Neural crest cell (in vitro differentiated cells): ENCODE measurements at places on chromosomes 4 and X. TPM values are rescaled to one million over a fixed set of nuclear protein-coding genes. Genes with fewer than 3 reads are reported as not detected.

Gene ADH7
- total RNA-seq = not detected in 2 replicates

Gene SPANXA2
- not detected in 2 replicates for total RNA-seq

Gene UGT8
- 5.9 and 6.3 TPM in 2 replicates for total RNA-seq

Gene PNMA6A
- 9.7 and 10.4 TPM in 2 replicates for total RNA-seq

Gene TMEM31
- total RNA-seq = 2.0 TPM in 1 of 2 replicates, not detected in the other

Gene PAGE2B
- total RNA-seq = not detected in 2 replicates

- no peaks in the 10 kb centered on the region for H3K4me1 ChIP-seq
- no peak overlapping the region for H3K27ac ChIP-seq
- H3K27me3 ChIP-seq = no peaks in the 10 kb centered on the region
- H3K4me3 ChIP-seq = no peak overlapping the region
Observed at GRCh38 chrX:46838974-46839480, 2.2 kb downstream of the RP2 start.

DNA sequence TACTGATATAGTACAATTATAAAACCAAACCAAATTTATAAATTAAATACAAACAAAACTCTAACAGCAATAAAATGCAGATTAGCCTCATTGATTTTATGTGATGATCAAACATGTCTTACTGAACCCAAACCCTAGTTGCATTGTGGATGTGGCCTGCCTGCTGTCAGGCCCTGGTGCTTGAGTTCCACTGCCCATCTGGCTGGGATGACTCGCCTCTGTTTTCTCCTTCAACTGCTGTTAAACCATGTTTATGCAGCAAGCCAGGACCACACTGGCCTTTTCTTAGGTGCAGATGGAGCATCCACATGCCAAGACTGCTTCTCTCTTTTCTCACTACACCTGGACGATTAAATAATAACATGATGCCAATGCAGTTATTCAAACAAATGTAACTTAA lies 22.6 kb downstream of the NAP1L5 start:
- no peak overlapping the region for H3K4me3 ChIP-seq
- DNase-seq = no peak
- no peaks in the 10 kb centered on the region for H3K4me1 ChIP-seq
- no peaks in the 10 kb centered on the region for H3K27me3 ChIP-seq
- H3K27ac ChIP-seq = no peak overlapping the region

DNA sequence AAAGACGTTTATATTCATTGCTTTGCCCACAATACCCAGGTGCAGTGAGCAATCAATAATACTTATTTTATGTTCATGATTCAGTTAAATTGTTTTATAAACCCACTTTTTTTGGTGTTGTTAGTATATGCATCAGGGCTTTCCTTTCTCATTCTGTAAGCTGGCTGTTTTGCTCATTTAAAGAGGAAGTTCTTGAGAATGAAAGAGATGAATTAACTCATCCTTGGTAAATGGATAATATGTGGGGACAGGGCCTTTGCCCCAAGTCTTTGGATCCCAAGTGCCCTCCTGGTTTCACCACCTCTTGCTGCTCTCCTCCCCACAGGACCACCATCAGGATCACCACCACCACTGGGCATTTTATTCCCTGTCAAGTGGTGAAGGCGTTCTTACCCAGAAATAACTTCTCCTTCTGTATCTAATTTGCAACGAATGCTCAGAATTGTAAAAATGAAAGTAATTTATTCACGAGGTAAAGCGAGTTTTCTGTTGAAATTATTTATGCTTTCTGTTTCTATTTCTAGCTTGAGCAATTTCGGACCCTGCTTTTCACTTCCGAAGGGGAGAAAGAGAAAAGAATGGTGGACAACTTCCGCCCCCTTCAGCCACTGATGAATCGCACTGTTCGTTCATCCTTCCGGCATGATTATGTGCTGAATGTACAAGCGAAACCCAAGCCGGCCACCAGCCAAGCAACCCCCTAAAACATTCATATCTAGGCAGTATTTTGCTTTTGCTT lies 8.2 kb upstream of the ZRSR2 start:
- no peak for DNase-seq
- no peaks in the 10 kb centered on the region for H3K27me3 ChIP-seq
- H3K4me1 ChIP-seq = peaks cover 4% of the 10 kb centered on the region
- H3K27ac ChIP-seq = no peak overlapping the region
- no peak overlapping the region for H3K4me3 ChIP-seq

DNA sequence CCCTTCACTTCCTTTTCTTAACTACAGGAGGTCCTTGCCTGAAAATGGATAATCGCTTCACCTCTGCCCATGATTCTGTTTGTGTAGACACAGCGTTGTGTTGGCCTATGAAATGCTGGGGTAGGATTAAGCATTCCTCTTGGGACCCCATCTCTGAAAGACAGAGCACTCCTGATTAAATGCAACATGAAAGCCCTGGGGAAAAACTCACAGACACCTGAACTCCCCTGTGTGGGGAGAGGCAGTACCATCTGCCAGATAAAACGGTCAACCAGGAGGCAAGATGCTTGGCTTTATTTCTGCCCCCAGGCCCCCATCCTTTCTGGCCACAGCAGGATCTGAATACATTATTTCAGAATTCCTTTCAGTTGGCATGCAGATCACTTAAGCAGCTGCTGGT lies 1.9 kb downstream of the LGI2 start:
- H3K4me3 ChIP-seq = peak overlapping the region; percentile 36
- H3K4me1 ChIP-seq = peaks cover 17% of the 10 kb centered on the region
- no peak for DNase-seq
- H3K27ac ChIP-seq = no peak overlapping the region

DNA sequence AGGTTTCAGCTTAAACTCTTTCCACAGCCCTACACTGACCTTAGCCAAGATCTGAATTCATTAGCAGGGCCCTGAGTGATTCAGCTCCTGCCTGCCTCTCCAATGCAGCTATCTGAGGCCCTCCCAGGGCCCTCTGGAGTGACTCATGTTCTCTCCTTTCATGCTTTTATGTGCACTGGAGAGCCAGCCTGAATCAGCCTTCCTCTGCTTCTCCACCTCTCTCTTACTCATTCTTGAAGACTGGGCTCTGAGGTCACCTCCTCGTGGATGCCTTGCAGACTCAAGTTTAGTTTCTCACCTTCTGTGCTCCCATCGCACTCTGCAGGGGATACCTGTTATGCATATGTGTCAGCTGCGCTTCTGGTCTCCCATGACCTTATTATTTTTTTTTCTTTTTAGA lies 3.1 kb upstream of the OCIAD2 start:
- no peaks in the 10 kb centered on the region for H3K27me3 ChIP-seq
- H3K4me1 ChIP-seq = peaks cover 23% of the 10 kb centered on the region
- no peak for DNase-seq
- H3K27ac ChIP-seq = no peak overlapping the region
- peaks cover 2% of the 10 kb centered on the region for H3K36me3 ChIP-seq

- H3K4me3 ChIP-seq = no peak overlapping the region
- H3K4me1 ChIP-seq = no peaks in the 10 kb centered on the region
- no peaks in the 10 kb centered on the region for H3K27me3 ChIP-seq
- DNase-seq = no peak
- H3K36me3 ChIP-seq = no peaks in the 10 kb centered on the region
Observed at GRCh38 chr4:100935090-100935489, 412.2 kb downstream of the PPP3CA start.

- no peak overlapping the region for H3K4me3 ChIP-seq
- no peak for DNase-seq
- H3K4me1 ChIP-seq = no peaks in the 10 kb centered on the region
Observed at GRCh38 chrX:116204932-116205331, 34.4 kb downstream of the AGTR2 start.

DNA sequence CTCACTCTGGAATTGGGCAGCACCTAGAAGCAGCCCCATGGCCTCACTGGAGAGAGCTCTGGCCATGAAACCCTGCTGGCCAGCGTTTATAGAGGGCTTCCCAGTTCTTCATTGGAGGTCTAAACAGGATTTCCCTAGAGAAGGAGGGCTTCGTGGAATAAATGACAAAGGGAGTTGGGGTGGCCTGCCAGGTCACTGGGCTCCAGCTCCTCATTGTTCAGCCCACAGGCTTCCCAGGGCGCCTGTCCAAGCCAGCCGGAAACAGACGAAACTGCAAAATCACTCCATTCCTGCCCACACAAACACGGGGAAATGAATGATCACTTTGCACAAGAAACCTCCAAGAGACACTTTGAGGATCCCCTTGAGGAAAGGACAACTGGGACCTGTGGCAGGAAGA lies 189.7 kb downstream of the TSPAN5 start:
- no peaks in the 10 kb centered on the region for H3K27me3 ChIP-seq
- no peak overlapping the region for H3K4me3 ChIP-seq
- peaks cover 25% of the 10 kb centered on the region for H3K36me3 ChIP-seq
- peak; percentile 8 for DNase-seq
- peak overlapping the region; percentile 88 for H3K27ac ChIP-seq
- H3K4me1 ChIP-seq = peaks cover 24% of the 10 kb centered on the region

DNA sequence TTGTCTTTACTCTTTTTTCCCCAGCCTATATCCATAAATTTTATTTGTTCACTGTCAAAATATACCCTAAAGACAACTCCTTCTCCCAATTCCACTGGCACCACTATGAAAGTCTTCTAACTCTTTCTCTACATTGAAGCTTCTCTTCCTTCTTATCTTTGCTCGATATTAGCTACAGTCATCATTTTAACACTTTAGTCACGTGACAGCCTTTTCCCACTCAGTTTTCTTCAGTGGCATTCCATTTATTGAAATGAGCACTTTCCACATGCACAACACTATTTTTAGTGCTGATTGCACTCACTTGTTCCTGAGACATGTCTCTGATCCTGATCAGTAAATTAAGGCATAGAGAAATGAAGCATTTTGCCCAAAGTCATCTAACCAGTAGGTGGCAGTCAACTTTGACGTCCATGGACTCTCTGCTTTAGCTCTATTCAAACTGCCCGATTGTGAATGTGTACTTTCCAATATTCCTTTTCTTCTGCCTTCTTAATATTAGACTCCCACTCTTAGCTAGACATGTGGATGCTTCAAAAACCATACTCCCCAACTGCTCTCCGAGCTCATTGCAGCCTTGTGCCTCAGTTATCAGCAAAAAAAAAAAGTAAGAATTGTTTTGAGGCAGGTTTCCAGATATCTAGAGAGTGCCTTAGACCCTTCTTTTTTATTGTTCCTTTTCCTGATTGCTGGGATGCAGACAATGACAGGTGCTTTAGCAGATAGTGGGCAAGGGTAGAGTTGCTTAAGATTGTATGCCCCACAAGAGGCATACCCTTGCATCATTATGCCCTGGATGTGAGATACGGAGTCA lies 394.4 kb upstream of the ADGRL3 start:
- H3K4me1 ChIP-seq = peaks cover 6% of the 10 kb centered on the region
- H3K4me3 ChIP-seq = no peak overlapping the region
- H3K27ac ChIP-seq = no peak overlapping the region
- H3K36me3 ChIP-seq = no peaks in the 10 kb centered on the region

- no peak for DNase-seq
- H3K27me3 ChIP-seq = no peaks in the 10 kb centered on the region
- no peak overlapping the region for H3K27ac ChIP-seq
- H3K4me3 ChIP-seq = no peak overlapping the region
- H3K4me1 ChIP-seq = peaks cover 4% of the 10 kb centered on the region
Observed at GRCh38 chrX:132442691-132443090, 46.1 kb downstream of the MBNL3 start.

GRCh38 chr4:95360906-95361695 lies 187.7 kb downstream of the UNC5C start:
- no peak overlapping the region for H3K4me3 ChIP-seq
- peaks cover 56% of the 10 kb centered on the region for H3K4me1 ChIP-seq
- DNase-seq = no peak
- H3K27ac ChIP-seq = no peak overlapping the region
- H3K27me3 ChIP-seq = peaks cover 2% of the 10 kb centered on the region

- H3K4me3 ChIP-seq = no peak overlapping the region
- no peaks in the 10 kb centered on the region for H3K4me1 ChIP-seq
- no peak overlapping the region for H3K27ac ChIP-seq
- no peaks in the 10 kb centered on the region for H3K36me3 ChIP-seq
- H3K27me3 ChIP-seq = no peaks in the 10 kb centered on the region
Observed at GRCh38 chrX:44280116-44280515, 63.4 kb downstream of the EFHC2 start.

- H3K36me3 ChIP-seq = no peaks in the 10 kb centered on the region
- H3K27me3 ChIP-seq = no peaks in the 10 kb centered on the region
- DNase-seq = no peak
- H3K4me1 ChIP-seq = peaks cover 25% of the 10 kb centered on the region
- no peak overlapping the region for H3K4me3 ChIP-seq
- no peak overlapping the region for H3K27ac ChIP-seq
Observed at GRCh38 chr4:144709159-144709558, 63.2 kb downstream of the HHIP start.

- no peak overlapping the region for H3K27ac ChIP-seq
- no peak for DNase-seq
- no peaks in the 10 kb centered on the region for H3K36me3 ChIP-seq
- H3K4me3 ChIP-seq = no peak overlapping the region
- H3K4me1 ChIP-seq = no peaks in the 10 kb centered on the region
Observed at GRCh38 chrX:67328476-67328875, 215.3 kb upstream of the AR start.

- no peaks in the 10 kb centered on the region for H3K27me3 ChIP-seq
- H3K27ac ChIP-seq = no peak overlapping the region
- no peak overlapping the region for H3K4me3 ChIP-seq
- peaks cover 4% of the 10 kb centered on the region for H3K36me3 ChIP-seq
Observed at GRCh38 chr4:15117270-15117946, 115.1 kb downstream of the CPEB2 start.

DNA sequence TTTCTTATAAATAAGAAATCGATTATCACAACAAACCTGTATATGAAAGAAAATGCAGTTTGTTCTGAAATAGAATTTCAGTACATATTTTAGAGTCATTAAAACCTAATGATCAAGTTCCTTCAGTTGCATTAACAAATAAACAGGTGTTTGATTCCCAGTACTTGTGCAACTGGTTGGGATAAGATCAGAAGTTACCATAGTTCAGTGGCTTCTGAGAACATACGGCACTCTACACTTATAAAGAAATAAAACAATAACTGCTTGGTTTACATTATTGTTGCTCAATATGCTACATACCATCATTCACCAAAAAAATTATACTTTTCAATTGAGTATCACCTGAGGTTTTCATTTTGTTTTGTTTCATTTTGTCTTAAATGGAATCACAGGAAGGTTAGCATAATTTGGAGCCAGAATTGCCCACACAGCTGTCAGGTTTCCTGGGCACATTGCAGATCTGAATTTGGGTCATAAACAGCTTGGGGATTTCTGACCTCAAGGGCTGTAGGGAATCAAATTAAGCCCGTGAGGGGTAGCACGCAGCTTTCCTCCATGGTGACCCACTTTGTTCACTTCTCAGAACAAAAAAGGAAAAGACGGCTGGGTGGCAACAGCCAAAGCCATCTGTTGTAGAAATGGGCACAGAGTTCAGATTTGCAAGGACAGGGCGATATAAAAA lies 14.9 kb upstream of the CCNG2 start:
- DNase-seq = no peak
- H3K4me3 ChIP-seq = no peak overlapping the region
- H3K27me3 ChIP-seq = no peaks in the 10 kb centered on the region
- no peaks in the 10 kb centered on the region for H3K36me3 ChIP-seq
- H3K4me1 ChIP-seq = peaks cover 17% of the 10 kb centered on the region
- no peak overlapping the region for H3K27ac ChIP-seq

GRCh38 chrX:24963823-24964222 lies 51.9 kb downstream of the ARX start:
- DNase-seq = no peak
- peaks cover 20% of the 10 kb centered on the region for H3K4me1 ChIP-seq
- no peak overlapping the region for H3K27ac ChIP-seq
- peaks cover 2% of the 10 kb centered on the region for H3K36me3 ChIP-seq

- H3K27ac ChIP-seq = no peak overlapping the region
- H3K4me3 ChIP-seq = no peak overlapping the region
- H3K27me3 ChIP-seq = no peaks in the 10 kb centered on the region
- H3K36me3 ChIP-seq = no peaks in the 10 kb centered on the region
Observed at GRCh38 chr4:155085843-155086530, 122.4 kb upstream of the NPY2R start.

GRCh38 chrX:1592470-1593142 lies 1.2 kb downstream of the AKAP17A start:
- no peaks in the 10 kb centered on the region for H3K27me3 ChIP-seq
- H3K4me1 ChIP-seq = peaks cover 13% of the 10 kb centered on the region
- H3K36me3 ChIP-seq = no peaks in the 10 kb centered on the region
- peak overlapping the region; percentile 93 for H3K27ac ChIP-seq
- H3K4me3 ChIP-seq = peak overlapping the region; percentile 95
